Transverse colon (tissue), 4 donors: ENCODE measurements at places on chromosomes 6 and 20.

GRCh38 chr6:27865850-27866356 lies 46.3 kb downstream of the OR2B2 start:
- peak; percentile 29 for DNase-seq

- DNase-seq = no peak
Measured at GRCh38 chr20:55684578-55684977, 320.7 kb downstream of the CBLN4 start.

DNA sequence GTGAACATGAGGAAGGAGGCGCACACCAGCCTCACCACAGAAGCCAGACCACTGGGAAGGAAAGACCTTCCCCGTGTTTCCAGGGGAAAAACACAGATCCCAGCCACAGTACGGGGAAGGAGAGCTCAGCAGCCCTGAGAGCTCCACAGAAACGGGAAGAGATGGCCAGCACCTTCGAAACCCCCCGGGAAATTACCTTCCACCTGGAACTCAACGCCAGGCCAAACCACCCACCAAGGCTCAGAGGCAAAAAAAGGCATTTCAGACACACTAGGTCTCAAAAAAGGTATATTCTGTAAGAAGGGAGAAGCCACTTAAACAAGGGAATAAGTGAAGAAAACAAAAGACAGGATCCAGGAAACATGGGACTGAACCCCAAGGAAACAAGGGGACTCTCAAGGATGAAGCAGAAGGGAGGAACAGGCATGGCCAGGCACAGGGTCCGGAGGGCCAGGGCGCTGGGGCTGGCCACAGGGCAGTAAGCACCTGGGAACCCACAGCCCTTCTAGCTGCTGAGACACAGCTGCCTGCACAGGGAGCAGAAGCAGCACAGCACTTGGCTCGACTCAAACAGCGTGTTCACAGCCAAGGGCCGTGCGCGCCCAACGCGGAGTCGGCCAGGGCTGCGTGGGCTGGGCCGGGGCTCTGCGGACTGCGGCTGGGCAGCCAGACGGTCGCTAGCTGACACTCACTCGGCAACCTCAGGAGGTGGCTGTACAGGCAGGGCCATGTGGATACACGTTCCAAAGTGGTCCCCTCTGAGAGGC lies 44.6 kb downstream of the TAF4 start:
- DNase-seq = peak; percentile 18

DNA sequence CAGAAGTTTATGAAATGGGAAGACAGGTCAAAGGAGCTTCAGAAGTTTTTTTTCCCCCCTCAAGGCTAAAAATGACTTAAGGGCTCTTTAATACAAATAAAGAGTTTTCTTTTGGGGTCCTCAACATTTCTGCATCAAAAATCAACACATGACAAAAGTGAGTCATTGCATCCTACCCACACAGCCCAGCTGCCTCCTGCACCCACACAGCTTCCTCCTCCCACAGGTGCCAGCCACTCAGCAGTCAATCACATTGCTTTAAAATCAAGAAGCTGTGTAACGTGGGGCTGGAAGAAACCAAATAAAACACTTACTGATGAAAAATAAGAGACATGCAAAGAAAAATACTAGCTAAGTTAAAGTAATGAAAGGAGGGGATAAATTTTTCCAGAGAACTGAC lies 68.5 kb downstream of the MAP3K5 start:
- DNase-seq = no peak

GRCh38 chr6:137241481-137242038 lies 22.4 kb upstream of the IFNGR1 start:
- no peak for DNase-seq

DNA sequence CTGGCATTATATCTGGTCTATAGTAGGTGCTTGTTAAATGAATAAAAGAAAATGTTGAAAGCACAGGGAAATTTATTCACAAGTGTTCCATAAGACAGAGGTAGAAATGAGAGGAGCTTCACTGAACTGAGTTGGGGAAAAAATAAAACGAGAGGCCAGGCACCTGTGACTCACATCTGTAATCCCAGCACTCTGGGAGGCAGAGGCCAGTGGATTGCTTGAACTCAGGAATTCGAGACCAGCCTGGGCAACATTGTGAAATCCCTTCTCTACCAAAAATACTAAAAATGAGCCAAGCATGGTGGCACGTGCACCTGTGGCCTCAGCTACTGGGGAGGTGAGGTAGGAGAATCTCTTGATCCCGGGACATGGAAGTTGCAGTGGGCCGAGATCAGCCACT lies 28.1 kb upstream of the IBTK start:
- no peak for DNase-seq

DNA sequence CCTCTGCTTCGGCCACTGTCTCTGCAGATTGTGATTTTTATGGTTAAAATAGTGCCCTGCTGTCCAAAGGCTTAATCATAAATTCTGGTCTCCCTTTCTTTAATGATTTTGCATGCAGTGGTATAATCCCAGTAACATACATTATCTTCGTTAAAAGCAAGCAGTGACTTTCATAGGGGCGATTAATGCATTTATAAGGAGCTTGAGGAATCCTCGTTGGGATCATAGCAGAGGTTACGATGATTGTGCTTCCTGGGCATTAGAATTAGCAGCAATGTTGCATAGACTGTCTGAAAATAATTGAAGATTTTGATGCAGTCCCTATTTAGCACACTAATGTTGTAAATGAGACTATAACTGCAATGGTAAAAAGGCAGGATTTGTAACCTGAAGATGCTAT lies 181.3 kb downstream of the PRL start:
- no peak for DNase-seq

DNA sequence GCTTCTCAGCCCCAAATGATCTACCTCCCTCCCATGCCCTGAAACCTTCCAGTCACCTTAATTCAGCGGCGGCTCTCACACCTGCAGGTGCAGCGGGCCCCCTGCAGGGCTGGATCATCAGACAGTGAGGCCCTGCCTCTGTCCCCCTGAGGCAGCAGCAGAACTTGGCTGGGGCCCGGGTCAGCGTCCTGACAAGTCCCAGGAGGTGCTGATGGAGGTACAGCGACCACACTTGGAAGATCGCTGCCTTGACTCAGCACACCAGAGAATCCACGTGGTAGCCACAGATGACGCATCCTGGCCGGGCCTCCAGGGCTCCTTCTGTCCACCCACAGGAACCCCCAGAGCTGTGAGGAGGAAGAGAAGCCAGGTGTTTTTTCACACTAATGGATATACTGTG lies 116.4 kb upstream of the THBS2 start:
- DNase-seq = no peak

GRCh38 chr20:34334654-34335407 lies 28.2 kb upstream of the ITCH start:
- DNase-seq = no peak
